Hindlimb muscle (tissue), 1 donor: ENCODE measurements at places on chromosomes 16 and 17.

GRCh38 chr16:74874123-74874522, 99.5 kb upstream of the FA2H start:
- no peak for DNase-seq

DNA sequence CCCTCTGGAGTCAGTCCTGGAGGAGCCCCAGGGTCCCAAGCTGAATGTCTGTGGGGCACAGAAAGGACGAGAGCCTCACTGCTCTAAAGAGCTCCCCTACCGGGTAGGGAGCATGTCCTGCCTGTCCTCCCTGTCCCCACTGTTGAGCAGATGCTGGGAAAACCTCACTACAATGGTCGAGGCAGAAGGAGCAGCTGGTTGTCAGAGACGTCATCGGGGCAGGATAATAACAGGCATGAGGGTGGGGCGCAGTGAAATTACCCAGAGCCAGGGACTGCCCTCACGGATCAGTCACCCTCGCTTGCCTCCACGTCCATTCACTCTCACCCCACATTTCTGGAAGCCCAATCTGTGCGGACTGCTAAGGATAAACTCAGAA, 538 bp downstream of the TM4SF5 start:
- no peak for DNase-seq

DNA sequence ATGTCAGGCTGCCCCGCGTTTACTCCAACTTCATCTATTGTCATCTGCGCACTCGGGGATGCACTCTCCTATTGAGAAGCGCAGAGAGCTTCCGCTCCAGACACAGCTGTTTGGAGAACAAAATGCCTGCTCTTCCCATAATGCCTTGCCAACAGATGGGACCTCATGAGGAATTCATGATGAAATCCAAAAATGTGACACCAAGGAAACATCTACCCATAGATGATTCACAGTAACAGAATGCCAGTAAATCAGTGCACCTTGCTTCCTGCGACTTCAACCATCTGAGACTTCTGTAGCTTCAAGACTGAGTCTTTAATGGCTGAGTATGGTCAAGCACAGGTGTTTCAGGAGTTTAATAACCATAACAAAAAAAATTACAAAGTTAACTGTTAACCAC, 1144.9 kb upstream of the GOT2 start:
- no peak for DNase-seq

DNA sequence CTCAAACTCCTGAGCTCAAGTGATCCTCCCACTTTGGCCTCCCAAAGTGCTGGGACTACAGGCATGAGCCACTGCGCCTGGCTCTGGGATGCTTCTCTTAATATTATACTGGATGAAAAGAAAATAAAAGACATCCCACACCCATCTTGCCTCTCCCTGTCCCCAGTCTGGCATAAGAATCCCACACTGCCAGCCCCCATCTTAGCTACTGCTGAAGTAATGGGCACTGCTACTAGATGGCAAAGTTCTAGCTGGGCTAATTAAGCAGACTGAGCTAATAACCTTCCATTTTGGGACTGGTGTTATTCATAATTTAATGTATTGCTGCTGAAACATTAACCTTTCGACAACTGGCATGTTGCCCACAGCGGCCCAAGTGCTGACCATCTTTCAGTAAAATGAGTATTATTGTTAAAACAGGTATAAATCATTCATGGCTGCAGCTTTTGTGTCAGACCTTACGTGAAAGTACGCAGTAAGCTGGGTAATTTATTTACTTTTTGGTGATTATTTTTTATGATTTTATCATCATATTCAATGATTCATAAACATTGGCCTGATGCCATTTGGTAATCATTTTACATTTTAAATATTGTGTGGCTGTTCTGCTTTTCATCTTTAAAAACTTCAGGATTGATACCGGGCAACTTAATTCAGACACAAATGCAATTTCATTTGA, 47.4 kb upstream of the ZFHX3 start:
- DNase-seq, result no peak

DNA sequence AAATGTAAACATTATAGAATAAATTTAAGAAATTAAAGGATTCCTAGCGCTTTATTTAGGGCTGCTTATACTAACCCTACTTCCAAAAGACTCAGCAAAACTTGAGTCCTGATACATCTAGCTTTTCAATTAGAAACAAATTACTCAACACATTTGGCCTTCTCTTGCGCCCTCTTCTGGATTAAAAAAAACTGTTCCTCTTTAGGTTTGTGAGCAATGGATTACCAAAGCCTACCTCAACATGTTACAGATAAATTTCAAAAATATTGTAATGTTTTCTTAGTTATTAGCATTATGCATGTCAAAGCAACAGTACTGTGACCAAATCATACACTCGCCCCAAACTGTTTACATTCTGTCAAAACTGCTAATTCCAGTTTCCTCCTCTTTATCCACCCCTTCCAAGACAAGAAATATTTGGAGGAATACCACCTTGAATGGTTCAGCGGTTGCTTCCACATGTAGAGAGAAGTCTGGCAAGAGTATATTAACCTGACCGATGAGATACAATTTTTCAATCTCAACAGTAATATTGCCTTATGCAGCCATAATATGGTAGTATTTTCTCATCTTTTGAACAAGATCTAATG, 2.7 kb downstream of the NUFIP2 start:
- peak; percentile 59 for DNase-seq

DNA sequence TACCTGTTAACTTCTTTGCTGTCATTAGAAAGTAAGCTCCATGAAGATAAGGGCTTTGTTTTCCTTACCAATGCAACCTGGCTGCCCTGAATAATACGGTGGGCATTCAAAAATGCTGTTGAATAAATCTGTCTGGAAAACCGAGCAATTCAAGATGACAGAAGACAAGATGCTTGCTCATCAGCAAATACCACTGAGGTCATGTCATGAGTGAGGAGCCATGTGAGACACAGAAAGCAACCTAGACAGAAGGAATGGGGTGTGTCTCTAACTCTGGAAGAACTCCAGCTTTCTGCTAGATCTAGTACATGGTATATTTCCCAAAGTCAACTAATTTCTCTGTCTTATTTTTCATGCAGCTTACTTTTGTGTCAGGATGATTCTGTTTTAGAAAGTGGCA, 64.2 kb downstream of the STH start:
- no peak for DNase-seq

DNA sequence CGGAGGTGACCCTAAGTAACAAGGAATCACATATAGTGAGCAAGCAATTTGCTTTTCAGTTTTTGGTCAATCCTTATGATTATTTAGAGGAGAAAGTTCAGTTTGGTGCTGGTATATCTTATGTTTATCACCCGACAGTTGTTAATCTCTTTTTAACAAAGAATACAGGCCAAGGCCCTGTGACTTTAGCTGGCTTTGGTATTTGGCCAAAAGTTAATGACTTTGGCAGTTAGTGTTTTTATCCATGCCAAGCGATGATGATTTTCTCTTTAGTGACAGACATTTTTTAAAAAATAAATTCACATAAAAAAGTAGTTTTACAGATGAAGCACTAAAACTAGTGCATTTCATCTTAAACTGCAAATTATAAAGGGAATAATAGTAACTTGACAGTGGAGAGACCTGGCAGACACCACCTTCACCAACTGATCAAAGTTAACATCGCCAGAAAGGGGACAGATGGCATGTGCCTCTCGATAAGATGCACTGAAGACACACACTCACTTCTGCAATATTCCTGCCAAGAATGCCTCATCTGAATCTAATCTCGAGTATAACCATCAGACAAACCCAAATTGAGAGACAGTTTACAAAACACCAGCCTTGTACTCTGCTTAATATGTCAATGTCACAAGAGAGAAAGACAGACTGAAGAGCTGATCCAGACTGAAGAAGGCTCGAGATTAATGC, 6.9 kb downstream of the DEXI start:
- DNase-seq, result no peak

DNA sequence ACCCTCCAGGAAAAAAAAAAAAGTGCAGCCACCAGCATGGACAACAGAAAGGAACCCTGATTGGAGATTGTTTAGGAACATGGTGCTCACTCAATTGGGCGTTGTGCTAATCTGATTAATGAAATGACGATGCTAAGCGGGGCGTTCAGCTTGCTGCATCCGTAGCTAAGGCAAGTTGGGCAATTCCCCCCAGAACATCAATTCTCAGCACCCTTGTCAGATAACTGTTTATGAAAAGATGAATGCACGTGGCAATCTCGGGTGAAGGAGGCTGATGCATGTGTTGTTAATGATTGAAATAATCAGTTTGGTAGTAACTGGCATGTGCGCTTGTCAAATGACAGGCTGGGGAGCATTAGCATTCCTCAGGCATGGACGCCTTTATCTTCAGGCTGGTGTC, 57.0 kb downstream of the HS3ST3A1 start:
- DNase-seq, result no peak

DNA sequence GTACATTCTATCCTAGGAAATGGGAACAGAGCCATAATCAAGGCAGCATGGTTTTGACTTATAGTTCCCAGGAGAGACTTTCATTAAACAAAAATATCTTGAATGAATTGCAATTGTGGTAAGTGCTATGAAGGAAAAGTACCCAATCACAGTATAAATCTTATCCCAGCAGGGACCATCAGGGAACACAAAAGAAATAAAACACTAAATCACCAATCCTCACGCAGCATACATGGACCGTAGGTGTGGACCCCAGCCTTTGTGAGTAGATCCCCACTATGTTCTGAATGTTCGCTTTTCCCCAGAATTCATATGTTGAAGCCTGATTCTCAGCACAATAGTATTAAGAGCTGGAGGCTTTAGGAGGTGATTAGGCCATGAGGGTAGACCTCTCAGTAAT, 925.0 kb upstream of the RBFOX1 start:
- no peak for DNase-seq

GRCh38 chr16:11232852-11233726, 22.9 kb downstream of the SOCS1 start:
- no peak for DNase-seq

GRCh38 chr16:80667251-80667560, 126.4 kb downstream of the DYNLRB2 start:
- no peak for DNase-seq

DNA sequence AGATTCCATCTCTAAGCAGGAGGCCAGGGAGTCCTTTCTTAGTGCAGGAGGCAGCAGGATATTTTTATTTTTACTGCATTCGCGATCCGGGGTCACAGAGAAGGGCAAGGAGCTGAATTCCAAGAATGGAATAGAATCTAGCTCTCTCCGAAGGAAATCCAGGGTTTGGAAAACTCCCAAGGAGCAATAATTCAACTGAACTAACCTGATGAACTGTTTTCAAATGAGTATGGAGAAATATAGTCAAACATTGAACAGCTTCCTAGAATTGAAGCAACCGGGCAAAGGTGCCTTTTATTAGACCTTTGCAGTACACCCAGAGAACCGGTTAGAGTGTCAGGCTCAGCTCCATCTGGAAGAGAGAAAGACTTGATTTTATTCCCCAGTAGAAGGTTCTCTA, 120.7 kb upstream of the MAF start:
- DNase-seq, result peak; percentile 63

- DNase-seq, result peak; percentile 3
Observed at GRCh38 chr16:5323284-5324141, 225.9 kb upstream of the EEF2KMT start.

GRCh38 chr16:1416521-1416941, 2.0 kb upstream of the UNKL start:
- no peak for DNase-seq

DNA sequence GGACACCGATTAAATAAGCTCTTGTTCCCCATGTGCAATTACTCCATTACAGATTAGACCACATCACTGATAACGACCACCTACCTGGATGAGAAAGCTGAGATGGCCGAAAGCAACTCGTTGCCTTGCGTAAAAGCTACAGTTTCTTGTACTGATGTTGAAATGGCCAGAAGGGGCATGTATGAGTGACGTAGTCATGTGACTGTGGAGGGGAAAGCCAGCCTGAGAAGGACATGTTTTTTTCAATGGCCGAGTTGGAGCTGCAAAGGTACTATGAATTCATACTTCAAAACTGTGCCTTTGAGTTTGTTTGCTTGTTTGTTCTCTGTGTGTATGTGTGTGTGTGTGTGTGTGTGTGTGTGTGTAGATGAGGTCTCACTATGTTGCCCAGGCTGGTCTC, 17.0 kb upstream of the HYDIN start:
- no peak for DNase-seq

DNA sequence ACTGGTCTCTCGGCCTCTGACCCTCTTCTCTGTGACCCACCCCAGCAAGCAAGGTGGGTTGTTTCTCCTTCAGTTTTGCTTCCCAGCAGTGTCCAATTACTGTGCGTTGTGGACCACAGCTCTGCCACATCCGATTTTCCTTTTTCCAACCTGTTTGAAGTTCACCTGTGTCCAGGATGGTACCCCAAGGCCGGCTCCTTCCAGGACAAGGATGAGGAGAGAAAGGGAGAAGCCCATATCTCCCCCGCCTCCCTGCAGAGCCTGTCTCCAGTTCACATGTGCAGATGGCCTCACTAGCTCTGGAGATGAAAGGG, 13.5 kb downstream of the NMRAL1 start:
- no peak for DNase-seq

DNA sequence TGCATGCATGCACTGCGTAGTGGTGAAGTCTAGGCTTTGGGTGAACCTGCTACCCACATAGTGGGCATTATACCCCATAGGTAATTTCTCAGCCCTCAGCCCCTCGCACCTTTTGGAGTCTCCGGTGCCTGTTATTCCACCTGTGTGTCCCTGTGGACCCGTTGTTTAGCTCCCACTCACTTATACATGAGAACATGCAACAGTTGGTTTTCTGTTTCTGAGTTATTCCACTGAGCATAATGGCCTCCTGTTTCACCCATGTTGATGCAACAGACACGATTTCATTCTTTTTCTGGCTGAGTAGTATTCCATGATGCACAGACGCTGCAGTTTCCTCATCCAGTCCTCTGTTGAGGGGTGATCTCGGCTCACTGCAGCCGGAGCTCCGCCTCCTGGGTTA, 141.5 kb upstream of the CHMP6 start:
- no peak for DNase-seq

GRCh38 chr17:68909066-68909465, 46.1 kb downstream of the ABCA8 start:
- peak; percentile 81 for DNase-seq

- DNase-seq, result no peak
Observed at GRCh38 chr17:11832401-11833137, 164.7 kb downstream of the ZNF18 start.

GRCh38 chr17:6779411-6779810, 3.4 kb downstream of the FBXO39 start:
- no peak for DNase-seq

DNA sequence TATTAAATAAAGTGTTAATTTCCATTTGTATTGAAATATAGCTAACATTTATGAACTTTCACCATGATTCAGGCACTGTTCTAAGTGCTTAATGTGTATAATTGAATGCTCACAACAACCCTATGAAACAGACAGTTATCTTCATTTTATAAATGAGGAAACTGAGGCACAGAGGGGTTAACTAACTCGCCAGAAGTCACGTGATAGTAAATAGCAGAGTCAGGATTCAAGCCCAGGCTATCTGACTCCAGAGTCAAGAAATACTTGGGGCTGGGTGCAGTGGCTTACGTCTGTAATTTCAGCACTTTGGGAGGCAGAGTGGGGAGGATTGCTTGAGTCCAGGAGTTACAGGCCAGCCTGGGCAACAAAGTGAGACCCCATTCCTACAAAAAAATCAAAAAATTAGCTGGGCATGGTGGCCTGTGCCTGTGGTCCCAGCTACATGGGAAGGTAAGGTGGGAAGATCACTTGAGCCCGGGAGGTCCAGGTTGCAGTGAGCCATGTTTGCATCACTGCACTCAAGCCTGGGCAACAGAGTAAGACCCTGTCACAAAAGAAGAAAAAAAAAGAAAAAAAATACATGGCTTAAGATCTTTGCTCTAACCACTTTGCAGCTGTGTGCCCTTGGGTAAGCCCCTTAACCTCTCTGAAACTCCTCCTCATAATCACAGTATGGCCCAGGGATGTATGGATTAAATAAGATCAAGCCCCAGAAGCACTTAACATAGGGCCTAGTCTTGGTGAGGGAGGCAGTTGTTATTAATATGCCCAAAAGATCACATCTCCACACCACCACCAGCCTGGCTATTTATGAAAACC, 29.0 kb downstream of the WSB1 start:
- DNase-seq, result no peak
